ENCODE measurements at places on chromosomes 6 and 20.

DNA sequence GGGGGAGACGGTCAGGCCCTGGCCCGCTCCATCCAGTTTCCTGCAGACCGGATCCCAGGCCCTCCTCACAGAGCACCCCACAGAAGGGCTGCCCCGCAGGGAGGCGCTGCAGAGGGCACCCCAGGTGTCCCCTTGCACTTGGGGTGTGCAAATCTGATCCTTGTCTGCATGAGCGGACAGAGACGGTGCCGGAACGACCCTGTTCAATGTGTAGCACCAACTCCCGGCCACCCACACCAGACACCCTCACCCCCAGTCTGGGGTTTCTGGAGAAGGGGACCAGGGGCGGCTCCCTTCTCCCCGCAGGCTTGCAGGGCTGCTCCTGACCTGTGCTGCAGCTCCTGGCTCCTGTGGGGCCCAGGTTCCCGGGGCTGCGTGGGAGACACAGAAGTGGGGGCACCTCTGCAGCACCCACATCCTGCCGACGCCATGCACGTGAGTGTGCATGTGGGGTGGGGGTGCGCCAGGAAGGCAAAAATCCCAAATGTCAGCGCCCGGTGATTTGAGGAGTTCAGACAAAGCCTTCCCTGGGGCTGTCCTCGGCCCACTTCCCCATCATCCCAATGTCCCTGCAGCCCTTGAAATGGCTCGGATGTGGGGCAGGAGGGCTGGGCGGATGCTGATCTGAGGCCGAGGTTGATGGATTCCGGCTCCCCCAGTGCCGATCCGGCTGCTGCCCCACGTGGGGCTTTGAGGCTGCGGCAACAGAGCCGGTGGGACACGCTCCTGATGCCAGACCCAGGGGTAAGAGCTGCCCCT, 85.3 kb upstream of the BHLHE23 start:
- no peak for DNase-seq

DNA sequence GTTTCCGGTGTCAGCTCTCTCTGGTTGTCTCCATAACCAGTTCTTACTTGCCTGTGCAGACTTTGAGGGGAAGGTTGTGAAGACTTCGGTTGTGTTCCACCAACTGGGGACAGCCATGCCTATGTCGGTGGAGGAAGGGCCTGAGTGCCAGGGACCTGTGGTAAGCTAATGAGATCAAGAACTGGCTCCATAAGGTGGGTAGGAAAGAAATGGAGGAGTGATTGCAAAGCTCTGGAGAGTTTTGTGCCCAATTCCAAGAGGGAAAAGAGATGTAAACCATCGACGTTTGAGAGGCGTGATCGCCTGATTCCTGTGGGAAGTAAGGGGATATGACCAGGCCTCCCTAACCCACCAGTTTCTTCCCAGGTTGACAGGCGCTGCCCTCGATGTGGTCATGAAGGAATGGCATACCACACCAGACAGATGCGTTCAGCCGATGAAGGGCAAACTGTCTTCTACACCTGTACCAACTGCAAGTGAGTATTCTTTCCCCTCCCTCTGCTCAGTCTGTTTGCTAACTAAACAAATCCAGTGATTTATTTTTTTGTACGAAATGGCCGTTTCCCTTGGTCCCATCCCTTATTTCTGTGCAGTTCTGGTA, 893 bp downstream of the POLR1H start:
- no peak for DNase-seq

GRCh38 chr6:170248111-170248805, 42.6 kb downstream of the DLL1 start:
- DNase-seq: no peak

GRCh38 chr6:36924778-36925374, 29.7 kb upstream of the PI16 start:
- DNase-seq: no peak

DNA sequence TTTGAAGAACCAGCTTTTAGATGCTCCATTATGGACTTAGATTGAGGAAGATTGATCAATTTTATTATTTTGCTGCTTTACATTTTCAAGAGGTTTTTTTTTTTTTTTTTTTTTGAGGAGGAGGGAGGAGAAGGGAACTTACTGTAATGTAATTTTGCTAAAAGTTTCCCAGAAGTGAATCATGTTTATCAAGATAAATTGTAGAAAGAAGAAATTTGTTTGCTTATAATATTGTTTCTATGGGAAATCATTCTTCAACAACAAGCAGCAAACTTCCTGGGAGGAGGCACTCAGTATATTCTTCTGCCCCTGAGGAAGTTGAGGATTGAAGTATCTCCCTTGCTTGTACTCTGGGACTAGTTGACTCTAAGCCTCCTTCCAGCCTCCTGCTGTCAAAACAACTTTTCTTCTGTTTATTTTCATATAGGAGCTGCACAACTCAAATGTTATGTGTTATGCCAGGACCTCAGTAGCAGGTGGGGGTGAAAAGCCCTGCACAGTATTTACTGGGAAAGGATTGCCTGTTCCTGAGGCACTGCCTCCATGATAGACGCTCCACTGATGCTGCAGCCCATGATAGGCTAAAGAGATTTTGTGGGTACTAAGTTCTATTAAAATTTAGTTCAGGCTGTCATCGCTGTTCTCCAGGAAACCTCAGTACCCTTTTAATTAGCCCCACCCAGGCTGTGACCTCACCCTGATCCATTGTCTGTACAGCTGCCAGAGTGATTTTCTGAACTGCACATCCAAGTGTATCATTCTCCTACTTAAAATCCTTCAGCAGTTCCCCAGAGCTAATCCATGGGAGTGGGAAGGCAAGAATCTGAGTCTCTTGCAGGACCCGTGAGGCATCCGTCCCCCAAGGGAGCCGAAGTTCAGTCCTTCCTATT, 51.9 kb downstream of the CARMIL1 start:
- no peak for DNase-seq

GRCh38 chr6:87653074-87653962, 48.7 kb downstream of the AKIRIN2 start:
- no peak for DNase-seq

GRCh38 chr6:42190554-42191183, 4.1 kb downstream of the GUCA1B start:
- no peak for DNase-seq

GRCh38 chr6:53437557-53438202, 88.9 kb upstream of the ELOVL5 start:
- no peak for DNase-seq

GRCh38 chr6:84870672-84871071, 106.3 kb upstream of the TBX18 start:
- no peak for DNase-seq

DNA sequence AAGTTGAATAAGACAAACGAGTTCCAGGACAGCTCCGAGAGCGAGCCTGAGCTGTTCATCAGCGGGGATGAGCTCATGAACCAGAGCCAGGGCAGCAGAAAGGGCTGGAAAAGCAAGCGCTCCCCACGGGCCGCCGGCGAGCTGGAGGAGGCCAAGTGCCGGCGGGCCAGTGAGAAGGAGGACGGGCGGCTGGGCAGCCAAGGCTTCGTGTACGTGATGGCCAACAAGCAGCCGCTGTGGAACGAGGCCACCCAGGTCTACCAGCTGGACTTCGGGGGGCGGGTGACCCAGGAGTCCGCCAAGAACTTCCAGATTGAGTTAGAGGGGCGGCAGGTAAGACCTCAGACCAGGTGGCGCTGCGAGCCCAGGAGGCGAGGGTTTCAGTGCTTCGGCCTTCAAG, 56.0 kb upstream of the TMEM181 start:
- no peak for DNase-seq

- no peak for DNase-seq
Observed at GRCh38 chr6:36853325-36853724, 14.1 kb upstream of the CPNE5 start.

DNA sequence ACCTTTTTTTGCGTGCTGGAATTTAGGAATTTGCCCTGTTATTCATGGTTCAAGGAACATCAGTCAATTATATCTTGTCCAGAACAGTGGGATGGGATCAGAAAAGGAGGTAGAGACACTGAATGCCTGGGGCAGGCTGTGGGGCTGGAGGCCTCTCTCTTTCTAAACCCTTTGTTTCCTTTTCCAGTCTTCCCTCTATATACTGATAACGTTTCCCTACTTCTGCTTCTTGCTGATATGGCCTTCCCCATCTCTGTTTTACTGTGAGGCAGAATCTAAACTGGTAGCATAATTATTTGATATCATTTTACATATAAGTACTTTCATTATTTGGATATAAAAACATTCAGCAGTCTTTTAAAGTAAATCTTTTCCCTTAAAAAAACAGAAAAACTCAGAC, 67.5 kb downstream of the DNAH8 start:
- no peak for DNase-seq

GRCh38 chr6:34201455-34202107, 35.1 kb upstream of the HMGA1 start:
- no peak for DNase-seq

GRCh38 chr6:41427642-41428335, 92.4 kb downstream of the NCR2 start:
- no peak for DNase-seq

DNA sequence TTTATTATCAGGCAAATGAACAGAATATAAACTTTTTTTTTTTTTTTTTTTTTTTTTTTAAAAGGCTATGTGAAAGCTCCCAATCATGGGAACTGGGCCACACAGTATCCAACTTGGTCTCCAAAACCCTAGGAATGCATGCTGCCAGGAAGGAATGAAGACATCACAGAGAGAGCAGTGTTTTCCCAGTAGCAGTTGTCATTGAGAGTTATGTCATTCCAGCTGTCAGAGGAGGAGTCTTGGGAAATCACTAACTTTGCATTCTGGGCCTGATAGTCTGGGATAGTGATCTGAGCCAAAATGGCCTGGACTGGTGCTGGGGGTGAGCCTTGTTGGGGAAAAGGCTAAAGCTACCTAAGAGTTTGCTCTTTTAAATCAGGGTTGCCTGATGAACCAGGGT, 231.3 kb upstream of the MAP3K7 start:
- no peak for DNase-seq

- DNase-seq: no peak
Observed at GRCh38 chr6:169654598-169655391, 47.0 kb downstream of the WDR27 start.

GRCh38 chr6:39167866-39168625, 53.1 kb upstream of the SAYSD1 start:
- DNase-seq: no peak

DNA sequence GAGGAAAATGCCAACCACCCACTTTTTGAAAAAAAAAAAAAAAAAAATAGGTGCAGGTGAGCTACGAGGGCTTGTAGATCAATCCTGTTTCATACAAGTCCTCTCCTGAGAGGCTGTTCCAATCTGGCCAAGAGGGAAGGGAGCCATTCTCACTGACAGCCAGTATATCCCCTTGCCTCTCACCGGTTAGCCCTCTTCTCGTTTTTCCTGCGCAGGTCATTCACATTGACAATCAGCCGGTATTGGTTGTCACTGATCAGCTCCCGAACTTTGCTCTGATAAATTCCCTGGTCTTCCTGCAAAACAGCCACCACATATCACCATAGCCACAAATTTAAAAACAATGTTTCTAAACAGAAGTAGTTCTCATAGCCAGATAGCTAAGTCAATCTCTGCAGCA, 1.4 kb downstream of the MCM3 start:
- DNase-seq: peak; percentile 77

All from vagina (tissue), 2 donors.